ENCODE measurements at places on chromosomes 7 and 10.

GRCh38 chr10:130553826-130554225, 417.6 kb downstream of the GLRX3 start:
- DNase-seq: no peak

DNA sequence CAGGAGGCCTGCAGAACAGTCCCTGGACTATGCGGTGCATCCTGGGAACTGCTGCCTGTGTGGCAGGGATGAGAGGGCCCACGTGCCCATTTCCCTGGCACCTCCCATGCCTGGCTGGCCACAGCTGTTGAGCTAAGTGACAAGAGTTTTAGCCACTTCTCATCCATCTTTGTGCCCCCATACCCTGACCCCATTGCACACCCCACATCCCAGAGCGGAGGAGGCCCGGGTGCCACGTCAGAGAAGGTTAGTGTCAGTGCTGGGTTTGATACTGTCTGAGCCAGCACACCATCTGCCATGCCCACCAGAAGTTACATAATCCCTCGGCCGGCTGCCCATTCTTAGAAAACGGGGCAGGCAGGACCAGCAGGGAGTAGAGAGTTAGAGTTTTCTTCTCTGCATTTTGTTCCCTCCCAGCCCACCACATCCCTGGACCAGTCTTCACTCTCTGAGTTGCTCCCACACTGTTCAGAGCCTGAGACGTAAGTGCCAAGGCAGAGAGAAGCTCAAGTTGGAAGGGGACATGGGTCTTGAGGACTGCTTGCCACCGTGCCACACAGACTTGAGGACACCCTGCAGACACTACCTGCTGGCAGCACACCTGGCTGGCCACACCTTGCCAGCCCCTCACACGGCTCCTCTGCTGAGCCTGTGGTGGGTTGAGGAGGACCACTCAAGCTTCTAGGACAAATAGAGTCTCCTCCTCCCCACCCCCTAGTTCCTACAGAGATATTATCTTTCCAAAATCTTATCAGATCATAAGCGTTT, 13.1 kb downstream of the UNC5B start:
- no peak for DNase-seq

DNA sequence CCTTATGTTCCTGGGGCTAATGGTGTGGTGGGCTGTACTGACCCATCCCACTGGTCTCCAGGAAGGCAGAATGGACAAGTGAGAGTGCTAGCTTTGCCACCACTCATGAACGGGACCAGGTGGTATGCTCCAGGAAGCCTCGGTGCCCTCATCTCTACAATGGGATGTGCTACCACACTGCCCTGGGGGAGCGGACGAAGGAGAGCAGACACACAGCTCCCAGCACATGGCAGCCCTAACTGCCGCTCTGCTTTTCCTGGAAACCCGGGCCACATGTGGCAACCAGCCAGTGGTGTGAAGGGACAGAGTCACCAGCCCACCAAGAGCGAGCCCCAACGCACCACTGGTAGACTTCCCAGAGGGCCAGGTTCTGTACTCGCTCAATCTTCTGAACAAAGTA, 35.8 kb downstream of the PARP12 start:
- DNase-seq: no peak

GRCh38 chr7:102286237-102287110, at the start of gene SH2B2:
SH2B2 (plus strand) TSS chr7:102286868; CDS start chr7:102300551, 13,683 bp downstream.
- peak; percentile 60 for DNase-seq

GRCh38 chr7:129646369-129647021, 35.0 kb downstream of the NRF1 start:
- DNase-seq: no peak

DNA sequence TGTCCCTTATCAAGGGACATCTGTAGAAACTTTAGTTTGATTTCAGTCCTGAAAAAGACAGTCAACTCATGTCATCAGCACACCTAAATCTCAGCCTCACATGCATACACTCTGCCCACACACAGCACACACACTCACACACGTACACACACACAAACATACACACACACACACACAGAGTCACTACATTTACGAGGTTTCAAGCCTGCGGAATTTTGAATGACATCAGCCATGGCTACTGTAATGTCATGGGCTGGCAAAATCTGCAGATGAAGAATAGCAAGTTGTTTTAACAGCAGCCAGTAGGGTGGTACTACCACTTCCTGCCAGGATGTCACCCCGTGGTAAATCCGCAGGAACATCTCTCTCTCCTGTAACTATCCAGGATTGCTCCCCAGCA, 37.1 kb upstream of the EZH2 start:
- no peak for DNase-seq

DNA sequence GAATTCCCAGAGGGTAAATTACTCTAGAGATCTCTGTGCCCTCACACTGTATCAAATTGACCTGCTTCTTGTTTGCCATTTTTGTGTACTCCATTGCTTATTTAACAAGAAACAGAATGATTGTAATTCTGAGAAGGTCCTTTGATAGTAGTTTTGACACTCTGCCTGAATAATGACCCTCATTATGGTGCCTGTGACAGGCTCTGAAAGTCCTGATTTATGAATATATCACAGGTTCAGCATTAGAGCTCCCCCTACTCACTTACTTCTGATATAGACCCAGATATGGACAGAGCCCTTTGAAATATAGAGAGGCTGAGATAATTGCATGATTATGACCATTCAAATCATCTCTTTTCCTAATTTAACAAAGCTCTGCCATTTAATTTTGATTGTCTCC, 465.2 kb downstream of the MDFIC start:
- DNase-seq: no peak

GRCh38 chr7:55212838-55213237, 152.3 kb upstream of the LANCL2 start:
- no peak for DNase-seq

GRCh38 chr10:33237736-33238624, 96.5 kb downstream of the NRP1 start:
- no peak for DNase-seq

DNA sequence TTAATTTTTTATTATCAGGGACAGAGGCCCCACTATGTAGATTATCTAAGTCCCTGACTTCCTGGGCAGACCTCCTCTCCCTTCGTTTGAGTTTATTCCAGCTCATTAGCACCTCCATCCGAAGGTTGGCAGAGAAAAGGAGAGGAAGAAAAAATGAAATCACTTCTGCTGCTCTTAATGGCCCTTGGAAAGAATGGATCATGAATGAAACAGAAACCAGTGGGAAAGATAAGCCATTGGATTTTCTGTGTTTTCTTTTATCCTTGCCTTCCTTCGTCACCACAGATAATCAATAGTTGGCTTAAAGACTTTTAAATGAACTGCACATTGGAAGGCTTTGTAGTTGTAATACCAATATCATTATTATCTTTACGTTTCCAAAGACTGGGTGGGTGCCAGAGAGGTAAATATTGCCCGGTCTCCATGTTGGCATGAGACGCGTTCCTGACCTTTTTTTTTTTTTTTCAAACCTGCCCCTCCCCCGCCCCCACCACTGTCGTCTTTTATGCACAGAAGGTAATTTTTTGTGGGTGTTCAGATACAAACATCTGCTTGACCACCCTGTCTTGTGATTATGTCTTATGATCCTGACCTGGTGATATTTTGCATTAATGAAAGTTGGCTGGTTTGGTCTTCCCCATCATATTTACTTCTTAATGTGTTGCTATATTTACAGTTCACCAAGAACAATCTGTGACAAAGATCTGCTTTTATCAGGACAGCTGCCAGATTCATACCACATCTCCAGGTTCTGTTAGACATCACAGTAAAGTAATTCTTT, 116.8 kb downstream of the ARID5B start:
- DNase-seq: no peak

DNA sequence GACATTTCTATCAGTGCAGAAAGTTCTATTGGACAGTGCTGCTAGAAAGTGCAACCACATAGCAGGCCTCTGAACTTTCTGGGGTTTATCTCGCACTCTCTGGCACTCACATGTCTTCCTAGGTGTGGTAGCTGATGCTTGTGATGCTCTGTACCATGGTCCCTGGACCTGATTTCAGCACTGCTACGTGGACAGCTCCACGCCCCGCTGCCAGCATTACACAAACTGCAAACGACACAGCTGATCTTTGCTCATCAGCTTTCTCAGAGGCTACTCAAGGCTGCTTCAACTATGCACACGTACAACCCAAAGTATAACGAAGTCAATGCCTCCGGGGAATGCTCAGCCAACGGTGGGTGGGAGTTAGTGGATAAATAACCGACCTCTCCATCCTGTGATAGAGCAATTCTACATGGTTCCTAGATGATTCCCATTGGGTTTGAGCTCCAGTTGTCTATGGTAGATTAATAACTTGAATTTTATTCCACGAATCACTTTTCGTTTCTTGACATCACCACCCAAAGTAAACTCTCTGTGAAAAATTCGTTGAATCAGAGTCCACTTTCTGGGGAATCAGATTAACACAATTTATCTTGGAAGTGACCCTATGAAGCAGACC, 302.5 kb downstream of the ACTR3B start:
- DNase-seq: peak; percentile 31

GRCh38 chr7:11748884-11749283, 83.1 kb downstream of the THSD7A start:
- DNase-seq: no peak

- no peak for DNase-seq
Measured at GRCh38 chr7:133709036-133709880, 417.9 kb upstream of the LRGUK start.

- DNase-seq: no peak
Measured at GRCh38 chr10:93907059-93907458, 13.3 kb downstream of the SLC35G1 start.

DNA sequence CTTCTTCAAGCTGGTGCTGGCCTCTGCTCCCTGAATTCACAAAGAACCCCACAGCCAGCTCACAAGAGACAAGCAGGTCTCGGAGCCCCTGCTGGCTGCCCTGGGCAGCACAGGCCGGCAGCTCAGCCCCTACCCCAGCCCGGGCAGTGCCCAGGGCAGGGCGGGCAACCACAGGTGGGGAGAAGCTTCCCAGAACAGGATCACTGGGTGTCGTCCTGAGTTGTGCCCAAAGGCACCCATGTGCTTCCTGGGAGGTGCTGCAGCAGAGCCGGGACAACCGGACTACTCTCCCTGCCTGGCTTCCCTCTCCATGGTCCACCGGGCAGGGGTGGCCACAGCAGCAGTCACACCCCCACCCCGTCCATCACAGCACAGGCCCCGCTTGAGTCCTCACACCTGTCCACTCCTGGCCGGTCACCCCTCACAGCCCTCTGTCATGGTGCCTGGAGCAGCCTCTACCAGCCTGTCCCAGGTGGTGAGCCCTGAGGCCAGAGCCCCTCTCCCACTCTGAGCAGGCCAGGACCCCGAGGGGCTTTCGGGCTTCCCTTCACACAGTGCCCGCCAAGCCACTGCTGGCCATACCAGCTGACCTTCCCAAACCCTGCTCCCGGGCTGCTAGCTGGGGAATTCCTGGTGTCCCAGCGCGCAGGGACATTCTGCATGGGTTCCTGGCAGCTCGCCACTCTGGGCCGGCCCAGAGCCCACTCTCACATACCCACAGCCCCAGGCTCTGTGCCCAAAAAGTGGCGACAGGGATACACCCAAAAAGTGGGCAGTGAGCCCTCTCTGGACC, 3.1 kb downstream of the RASGEF1A start:
- no peak for DNase-seq

DNA sequence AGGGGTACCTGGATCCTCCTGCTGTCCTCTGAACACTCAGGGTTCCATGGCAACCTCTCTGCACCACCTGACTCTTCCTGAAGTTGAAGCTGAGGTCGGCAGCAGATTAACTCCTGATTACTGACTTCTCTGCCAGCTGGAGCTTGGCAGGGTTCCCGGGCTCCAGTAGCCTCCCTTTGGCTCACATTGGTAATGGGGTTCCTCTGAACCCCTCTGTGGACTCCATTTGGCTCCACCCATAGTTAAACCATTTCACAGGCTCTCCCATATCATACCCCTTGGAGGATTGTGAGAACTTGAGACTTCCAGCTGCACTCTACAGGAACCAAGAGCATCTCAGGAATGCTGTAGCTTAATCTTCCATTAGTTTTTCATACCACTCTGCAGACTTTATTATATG, 292.5 kb downstream of the HDAC9 start:
- DNase-seq: no peak

DNA sequence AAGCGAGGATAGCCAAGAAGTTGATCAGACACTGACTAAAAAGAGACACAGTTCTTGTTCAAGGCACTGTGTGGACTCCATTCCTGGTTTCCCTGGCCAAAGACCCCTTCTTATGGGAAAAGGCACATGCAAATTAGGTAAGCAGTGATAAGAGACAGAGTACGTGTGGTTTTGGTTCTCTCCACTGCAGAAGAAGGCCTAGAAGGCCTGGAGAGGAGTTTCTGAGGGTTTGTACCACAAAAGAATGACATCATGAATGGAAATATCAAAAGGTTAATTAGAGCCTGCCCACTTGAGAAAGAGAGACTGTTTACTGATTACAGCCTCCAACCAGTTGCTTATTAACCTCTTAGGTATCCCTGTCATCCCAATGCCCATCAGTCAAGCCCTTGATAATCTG, 137.5 kb downstream of the ZNF365 start:
- no peak for DNase-seq

DNA sequence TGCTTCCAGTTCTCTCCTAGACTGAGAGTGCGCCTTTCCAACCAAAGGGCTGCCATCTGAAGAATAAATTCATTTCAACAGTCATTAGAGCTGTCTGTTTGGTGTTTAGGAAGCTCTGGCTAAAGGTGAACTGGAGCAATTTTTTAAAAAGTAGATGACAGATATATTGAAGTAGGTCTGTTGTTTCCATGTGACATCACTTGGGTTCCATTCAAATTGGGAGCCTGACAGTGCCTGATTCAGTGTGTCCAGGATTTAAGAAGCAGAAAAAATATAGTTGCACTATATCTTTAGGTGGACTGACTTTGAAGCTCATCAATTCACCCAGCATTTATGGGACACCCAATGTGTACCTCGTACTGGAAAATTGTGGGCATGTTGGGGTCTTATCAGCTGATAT, 367.7 kb downstream of the BBS9 start:
- DNase-seq: no peak

DNA sequence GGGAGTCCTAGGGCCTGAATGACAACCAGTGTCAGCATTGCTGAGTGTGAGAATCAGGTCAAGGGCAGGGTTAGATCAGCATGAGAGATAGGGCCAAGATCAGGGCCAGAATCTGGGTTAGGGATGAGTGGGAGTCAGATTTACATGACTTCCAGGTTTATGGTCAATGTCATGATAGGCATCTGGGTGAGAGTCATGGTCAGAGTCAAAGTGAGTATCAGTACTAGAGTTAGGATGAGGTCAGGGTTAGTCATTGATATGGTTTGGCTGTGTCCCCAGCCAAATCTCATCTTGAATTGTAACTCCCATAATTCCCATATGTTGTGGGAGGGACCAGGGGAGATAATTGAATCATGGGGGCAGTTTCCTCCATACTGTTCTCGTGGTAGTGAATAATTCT, 12.3 kb downstream of the MRPS24 start:
- DNase-seq: no peak

DNA sequence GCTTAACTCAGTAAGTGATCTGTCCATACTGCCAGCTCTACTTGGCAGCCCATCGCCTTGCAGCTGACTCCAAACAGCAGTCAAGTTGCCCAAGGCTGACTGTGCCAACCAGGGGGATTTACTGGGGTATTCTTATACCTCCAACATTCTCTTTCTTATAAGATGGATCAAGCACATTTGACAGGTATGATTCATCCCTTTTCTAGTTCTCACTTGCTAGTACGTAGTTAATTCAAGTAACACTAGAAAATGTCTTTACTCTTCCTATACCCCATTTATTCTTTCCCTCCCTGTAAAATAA, 77.0 kb downstream of the SLC25A13 start:
- DNase-seq: no peak

GRCh38 chr7:39238234-39238869, 260.6 kb downstream of the POU6F2 start:
- no peak for DNase-seq
